ENCODE measurements at places on chromosomes 5 and 9.

DNA sequence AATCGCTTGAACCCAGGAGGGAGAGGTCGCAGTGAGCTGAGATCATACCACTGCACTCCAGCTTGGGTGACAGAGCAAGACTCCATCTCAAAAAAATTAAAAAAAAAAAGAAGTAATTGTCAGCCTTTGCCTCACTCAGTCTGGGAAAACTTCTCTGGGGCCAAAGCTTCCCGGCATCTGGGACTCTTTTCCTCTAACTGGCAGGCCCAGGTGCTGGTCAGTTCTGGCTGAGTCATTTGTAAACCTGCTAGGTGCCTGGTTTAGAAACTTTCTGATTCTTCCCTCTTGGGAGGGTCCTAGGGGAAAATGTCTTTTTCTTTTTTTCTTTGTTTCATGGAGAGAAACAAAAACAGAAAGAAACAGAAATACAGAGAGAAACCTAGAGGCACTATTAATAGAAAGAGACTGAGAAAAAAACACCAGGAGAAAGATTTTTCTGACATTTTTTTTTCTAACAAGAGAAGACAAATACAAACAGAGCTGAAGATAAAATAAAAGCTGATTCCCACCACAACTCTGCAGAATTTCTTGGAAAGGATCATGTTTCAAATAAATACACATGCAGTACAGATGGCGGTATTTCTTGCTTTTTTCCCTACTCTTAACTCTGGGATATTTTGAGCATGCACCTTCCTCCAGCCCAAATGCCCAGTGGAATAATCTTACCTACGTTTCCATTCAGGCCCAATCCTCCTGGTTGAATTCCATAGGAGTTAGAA is 22.1 kb upstream of the UBAP2 start:
- DNase-seq: no peak

DNA sequence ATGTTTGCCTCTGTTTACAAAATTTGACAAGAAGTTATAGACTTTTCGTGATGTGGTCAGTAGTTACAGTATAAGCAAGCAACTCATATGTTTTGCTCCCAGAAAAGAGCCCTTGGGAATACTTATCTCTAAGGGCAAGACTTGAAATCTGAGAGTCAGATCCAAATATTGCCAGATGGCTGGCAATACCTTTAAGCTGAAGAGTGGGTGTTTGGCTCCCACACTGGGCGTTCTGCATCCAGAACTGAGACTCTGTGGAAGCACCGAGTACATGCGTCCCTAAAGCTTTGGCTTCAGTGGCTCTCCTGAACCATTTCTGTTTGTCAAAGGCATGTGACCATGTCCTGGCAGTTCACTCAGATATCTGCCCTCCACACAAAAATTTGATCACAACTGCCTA is 194.1 kb downstream of the DCP2 start:
- DNase-seq: no peak

DNA sequence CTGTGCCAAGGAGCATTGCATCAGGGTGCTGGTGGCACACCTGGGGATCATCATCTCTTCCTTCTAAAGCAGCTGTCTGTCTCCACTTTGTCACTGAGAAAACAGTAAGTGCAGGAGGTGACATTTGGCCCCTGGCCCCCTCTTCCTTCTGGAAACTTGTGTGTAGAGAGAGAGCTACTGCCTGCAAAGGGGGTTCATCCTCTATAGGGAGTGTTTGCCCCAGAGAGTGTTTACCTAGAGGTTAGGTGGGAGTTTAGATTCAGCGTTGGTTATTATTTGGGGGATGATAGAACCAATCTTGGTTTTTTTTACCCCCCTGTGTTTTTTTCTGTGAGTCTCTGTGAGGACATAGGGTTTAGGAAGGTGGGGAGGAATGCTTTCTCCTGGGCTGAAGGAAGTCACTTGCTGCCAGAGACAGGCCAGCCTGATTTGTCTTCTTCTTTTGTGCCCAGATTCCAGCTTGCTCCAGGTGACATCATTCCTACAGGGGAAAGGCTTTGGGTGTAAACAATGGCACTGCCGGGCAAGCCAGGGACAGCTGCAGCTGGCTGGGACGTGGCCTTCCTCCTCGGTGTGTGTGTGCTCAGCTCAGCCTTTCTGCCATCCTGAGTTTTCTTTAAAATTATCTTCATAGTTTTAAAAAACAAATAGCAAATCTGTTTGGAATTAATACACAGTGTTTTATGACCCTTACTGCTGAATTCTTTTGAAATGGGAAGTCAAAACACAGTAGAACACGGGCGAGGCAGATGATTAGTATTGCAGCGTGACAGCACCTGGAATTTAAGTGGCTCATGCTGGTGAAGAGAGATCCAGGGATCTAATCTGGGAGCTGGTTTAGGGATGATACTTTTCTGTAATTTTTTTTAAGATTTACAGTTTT is 24.5 kb downstream of the PRRC2B start:
- DNase-seq: no peak

DNA sequence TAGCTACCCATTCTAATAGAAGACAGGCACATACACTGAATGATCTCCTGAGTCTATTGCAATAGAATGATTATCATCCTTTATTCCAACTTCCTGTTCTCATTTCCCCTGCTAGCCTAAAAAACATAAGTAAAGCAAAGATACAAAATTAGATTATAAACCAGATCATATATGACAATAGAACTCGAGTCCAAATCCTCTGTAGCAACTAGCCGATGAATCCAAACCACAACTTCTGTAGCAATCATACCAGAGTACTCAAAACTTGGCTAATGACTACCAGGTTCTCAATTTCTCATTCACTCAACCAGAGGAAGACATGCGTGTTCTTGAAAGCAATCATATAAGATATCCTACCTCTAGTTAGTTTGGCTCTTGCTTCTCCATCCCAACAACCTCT is 622.1 kb downstream of the PSAT1 start:
- no peak for DNase-seq

GRCh38 chr5:34609951-34610441 is 46.1 kb upstream of the RAI14 start:
- DNase-seq: no peak

GRCh38 chr9:92592537-92592936 is 56.7 kb upstream of the ECM2 start:
- DNase-seq: no peak

DNA sequence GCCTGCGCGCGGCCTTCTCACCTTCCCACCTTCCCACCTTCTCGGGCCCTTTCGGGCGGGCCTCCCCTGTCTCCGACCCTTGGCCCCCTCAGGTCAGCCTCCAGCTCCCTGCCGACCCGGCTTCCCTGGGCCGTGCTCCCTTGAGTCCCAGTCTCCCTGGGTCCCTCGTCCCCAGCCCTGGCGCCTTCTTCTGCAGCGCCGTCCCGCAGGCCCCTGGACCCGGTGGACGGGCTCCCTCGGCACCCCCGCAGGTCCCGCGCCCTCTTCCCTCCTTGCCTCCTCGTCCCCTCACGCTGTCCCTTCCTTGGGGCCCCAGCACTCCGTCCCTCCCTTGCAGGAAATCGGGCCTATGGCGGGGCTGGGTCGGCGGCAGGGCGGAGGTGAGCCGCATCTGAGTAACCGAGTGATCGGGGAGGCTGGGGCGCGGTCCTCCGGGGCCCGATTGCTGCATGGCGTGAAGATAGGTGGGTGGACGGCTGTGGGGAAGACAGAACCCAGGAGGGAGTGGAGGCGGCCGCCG is 7.6 kb downstream of the ARPC5L start:
- no peak for DNase-seq

DNA sequence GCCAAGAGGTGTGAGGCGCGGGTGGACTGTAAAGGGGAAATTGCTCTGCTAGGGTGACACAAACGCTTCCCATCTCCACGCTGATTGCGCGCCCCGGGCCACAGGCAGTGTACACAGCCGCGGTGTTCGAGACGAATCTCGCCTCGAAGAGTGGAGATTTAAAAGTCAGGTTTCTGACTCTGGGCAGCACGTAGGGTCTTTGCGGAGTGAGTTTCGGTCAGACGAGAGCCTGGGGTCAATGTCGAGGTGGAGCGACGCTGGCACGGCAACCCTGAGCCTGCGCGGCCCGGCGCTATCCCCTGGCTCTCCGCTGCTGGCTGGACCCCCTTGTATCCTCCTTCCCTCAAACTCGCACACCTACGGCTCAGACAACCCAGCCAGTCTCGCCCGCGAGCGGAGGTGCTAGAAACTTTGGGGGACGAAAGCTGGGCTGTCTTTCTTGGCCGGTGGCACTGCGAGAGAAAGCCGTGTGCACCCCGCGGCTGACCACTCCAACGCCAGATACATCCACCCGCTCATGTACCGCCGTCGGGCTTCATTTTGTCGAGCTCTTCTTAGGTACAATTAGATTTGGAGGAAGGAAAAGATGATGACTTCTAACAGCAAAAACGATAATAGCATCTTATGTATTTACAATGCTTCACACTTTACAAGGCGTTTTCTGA is 5.4 kb upstream of the FOXB2 start:
- no peak for DNase-seq

DNA sequence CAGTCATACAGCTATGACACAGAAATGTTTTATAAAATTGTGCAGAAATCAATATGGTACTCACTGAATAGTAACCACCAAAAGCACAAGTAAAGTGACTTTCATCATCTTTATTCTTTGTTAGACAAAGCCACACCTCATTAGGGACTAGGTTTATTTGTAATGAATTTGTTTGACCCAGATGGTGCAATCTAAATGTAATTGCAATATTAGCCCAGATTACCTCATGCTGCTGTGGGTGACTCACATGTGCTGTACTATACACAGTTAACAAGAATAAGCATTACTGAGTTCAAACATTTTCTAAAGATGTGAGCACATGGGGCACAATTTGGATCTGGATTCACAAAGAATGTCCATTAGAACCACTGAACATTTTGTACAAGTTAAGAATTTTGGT is 759.3 kb upstream of the TYRP1 start:
- DNase-seq: peak; percentile 17

DNA sequence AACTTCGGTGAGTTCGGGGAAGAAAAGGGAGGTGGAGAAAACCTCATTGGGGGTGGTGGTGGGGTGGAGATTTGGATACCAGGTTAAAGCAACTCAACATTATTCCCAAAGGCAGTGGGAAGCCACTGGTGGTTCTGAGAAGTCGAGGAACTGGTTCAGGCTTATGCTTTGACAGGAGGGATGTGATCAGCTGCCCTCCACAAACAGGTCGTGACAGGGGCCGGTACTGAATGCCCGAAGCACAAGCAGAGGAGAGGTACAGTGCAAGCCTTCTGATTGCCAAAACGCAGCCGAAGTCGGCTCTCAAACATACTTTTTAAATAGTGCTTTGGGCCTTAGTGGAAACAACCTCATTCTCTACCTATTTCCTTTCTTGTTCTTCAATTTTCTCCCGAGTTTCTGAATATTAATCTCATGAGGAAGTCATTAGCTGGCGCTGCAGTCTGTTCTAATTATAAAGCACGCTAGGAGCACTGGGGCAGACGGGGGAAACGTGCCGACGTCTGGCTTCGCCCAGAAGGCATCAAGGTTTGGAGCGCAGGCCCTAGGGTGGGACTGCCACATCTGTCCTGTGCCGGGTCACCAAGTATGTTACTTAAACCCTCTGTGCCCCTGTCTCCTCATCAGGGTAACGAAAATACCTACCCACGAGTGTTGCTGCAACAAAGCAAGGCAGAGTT is 27.3 kb downstream of the SHB start:
- no peak for DNase-seq

GRCh38 chr5:95284572-95285408 is at the start of gene MCTP1:
TSS of gene MCTP1 (minus strand) at chr5:95285094.
- DNase-seq: no peak

DNA sequence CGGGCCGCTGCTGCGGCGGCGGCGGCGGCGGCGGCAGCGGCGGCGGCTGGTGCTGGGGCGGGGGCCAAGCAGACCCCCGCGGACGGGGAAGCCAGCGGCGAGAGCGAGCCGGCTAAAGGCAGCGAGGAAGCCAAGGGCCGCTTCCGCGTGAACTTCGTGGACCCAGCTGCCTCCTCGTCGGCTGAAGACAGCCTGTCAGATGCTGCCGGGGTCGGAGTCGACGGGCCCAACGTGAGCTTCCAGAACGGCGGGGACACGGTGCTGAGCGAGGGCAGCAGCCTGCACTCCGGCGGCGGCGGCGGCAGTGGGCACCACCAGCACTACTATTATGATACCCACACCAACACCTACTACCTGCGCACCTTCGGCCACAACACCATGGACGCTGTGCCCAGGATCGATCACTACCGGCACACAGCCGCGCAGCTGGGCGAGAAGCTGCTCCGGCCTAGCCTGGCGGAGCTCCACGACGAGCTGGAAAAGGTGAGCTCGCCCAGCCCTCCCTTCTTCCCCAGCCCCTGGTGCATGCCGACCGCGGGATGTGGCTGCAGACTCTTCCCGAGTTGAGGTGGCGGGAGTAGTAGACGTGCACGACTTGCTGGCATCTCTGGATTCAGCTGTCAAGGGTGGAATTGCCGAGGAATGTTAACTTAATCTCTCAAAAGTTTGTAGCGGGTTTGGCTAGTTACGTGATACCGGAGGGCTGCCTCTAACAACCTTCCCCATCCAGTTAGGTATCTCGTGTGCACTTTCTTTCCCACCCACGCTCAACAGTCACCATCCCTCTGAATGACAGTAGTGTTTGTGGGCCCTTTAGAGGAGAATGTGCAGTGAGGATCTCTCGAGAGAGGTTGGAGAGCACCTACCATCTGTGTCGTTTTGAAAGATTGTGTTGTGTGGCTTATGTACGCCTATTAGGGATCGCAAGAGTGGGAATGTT is 932 bp downstream of the SLC12A2 start:
- no peak for DNase-seq

DNA sequence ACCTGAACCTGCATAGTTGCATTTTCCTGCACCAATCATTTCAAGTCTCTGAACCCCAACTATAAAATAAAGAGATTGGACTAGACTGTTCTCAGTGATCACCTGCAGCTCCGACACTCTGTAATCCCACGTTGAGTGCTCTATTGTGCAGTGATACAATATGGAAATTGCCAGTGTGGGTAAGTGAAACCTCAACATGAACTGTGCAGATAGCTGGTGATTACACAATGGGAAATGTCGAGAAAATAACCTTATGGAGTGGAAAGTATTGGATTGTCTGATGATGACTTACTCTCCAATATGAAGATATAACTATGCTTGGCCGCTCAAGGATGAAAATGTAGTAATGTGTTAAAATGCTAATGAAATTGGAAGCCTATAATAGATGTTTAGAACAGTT is 293.1 kb upstream of the BRINP1 start:
- DNase-seq: no peak

DNA sequence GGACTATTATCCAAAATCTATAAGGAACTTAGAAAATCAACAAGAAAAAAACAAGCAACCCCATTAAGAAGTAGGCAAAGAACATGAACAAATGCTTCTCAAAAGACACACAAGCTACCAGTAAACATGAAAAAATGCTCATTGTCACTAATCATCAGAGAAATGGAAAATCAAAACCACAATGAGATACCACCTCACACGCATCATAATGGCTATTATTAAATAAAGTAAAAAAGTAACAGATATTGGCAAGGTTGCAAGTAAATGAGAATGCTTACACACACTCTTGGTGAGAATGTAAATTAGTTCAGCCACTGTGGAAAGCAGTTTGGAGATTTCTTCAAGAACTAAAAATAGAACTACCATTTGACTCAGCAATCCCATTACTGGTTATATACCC is 167.0 kb upstream of the DMRTA1 start:
- DNase-seq: no peak

Measured in NCI-H1436 treated with DMSO at 0.1 percent for 48 hours (cell line).